ENCODE measurements at places on chromosomes 4 and X. TPM values are rescaled to one million over a fixed set of nuclear protein-coding genes. Genes with fewer than 3 reads are reported as not detected.

The RNF150 gene
- 3.0 TPM for polyA plus RNA-seq

The FAM156A gene
- 27.7 TPM for polyA plus RNA-seq

The RBM46 gene
- polyA plus RNA-seq, result 0.06 TPM

The NR0B1 gene
- polyA plus RNA-seq, result 1.4 TPM

The P2RY4 gene
- not detected for polyA plus RNA-seq

The CCKAR gene
- polyA plus RNA-seq, result not detected

The FAM9B gene
- not detected for polyA plus RNA-seq

Measured in adipose tissue (tissue), 3 donors.